ENCODE measurements at places on chromosomes 3 and 15.

DNA sequence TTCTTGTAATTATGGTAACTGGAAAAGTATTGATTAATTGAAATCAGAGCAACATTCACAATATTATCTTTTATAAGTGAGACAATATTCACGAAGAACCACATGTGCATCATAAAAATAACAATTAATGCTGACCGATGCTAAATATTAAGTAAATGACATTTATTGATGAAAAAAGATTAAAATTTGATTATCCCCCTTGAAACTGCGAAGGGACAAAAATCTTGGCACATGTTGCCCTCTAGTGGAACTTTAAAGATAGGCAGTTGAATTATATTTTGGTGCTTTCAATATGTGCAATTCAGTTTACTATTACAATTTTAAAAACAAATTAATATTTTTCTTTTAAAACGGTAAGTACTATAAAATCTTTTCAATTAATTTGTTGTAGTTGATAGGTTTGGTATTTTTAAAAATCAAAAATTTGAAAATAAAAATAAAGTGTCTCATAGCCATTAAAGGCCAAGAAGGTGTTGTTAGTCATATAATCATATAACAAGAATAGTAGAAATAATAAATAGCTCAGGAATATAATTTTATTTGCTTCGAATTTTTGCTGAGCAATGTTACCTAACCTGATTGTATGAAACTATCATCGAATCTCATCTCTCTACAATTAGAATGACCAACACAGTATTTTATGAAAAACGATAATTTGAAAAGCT, 270.2 kb downstream of the ROBO1 start:
- DNase-seq = no peak

- DNase-seq = no peak
Observed at GRCh38 chr3:14154276-14154675, 24.1 kb downstream of the XPC start.

- DNase-seq = peak; percentile 44
Observed at GRCh38 chr3:32359766-32360492, 31.7 kb upstream of the CMTM7 start.

GRCh38 chr15:55247766-55248427, 41.7 kb downstream of the RAB27A start:
- no peak for DNase-seq

DNA sequence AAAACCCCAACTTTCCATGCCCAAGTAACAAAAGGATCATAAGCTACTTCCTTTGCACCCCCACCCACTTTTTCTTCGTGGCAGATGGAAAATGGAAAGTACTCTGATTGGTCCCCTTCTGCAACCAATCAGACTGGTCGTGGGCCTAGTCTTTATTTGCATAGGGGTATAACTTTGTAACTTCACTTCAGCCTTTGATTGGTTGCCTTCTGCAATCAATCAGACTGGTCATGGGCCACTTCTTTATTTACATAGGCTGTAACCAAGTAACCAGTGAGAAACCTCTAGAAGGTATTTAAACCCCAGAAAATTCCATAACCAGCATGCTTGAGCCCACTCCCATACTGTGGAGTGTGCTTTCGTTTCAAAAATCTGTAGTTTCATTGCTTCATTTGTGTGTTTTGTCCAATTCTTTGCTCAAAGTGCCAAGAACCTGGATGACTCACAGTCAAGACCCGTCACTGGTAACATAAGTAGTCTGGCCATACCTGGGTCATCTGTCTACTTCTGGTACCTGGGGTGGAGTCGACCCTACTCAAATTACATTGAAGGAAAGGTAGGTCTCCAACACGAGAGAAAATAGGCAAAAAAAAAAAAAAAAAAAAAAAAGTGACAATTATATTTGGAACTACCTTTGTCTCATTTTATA, 41.9 kb downstream of the CMTM8 start:
- no peak for DNase-seq

DNA sequence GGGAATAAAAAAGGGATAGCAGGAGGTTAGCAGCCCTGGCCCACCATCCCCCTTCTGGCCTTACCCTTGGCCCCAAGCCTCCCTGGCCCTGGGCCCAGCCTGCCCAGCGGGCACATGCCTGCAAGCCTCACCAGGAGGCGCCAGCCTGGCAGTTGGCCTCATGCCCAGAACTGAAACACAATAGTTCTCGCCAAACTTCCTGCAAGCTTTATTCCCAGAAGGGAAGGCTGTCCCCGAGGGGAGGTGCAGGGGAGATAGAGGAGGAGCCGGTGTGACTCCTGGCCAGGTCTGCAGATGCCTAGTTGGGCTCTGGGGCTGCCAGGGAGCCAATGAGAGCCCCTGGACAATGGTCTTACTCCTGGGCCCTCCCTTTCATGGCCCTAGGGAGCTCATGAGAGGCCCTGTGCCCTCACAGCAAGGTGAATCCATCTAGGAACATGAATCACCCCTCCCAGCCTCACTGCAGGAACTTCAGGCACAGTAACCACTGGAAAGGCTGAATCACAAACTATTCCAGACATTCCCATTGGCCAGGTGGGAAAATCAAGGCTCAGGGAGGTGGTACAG, 4.0 kb downstream of the CCDC33 start:
- DNase-seq = no peak

DNA sequence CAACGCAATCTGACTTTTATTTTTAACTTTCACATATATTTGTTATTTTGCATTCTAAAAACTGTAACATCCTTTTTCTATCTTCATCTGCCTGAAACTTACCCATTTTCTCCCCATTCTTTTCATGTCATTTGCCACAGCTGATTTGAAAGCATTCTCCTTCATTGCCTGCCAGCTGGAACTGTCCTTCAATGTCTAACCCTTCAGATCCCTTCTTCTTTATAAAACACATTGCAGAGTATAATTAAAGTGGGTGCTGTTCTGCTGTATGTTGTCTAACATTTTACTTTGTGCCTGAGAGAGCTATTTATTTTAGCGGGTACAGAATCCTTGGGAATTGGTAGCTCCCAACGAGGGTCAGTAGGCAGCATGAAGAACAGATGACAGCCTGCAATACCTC, 827.4 kb downstream of the IGSF11 start:
- no peak for DNase-seq

DNA sequence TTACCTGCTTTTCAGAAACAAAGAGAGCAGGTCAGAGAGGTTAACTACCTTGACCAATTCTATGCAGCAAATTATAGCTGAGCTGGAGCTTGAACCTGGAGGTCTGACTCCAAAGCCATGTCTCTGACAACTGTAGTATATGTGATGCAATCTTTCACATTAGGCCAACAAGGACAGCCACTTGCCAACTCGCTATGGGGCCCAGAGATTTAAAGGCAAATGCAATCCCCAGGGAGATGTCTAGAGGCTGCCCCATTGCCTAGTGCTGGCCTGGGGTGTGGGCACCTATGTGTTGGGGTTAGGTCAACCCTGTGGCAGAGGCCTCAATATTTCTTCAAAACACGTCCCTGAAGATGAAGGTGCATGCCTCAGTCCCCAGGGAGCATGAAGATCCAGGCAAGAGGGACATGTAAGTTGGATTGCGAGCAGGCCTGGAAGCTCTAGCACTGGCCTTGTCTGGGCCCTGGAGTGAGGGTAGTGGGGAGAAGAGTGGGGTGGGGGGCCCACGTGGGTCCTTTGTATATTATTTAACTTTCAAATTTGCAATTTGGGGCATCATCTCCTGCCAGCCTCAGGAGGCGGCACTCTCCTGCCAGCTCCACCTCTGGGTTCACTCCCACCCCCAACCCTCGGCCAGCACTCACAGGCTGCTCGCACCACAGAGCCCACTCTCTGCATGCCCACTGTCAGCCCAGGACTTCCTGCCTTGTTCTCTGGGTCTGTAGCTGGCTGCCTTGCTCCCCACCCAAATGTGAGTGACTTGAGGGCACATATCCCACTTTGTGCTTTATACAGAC, 64.3 kb downstream of the SLC12A8 start:
- DNase-seq = no peak

Data from NT2/D1 (cell line).